SJSA1 (cell line): ENCODE measurements at places on chromosomes 11 and 22. TPM values are rescaled to one million over a fixed set of nuclear protein-coding genes. Genes with fewer than 3 reads are reported as not detected.
A peak's percentile ranks its signal among the peaks of the same experiment; 100 is the strongest.

DNA sequence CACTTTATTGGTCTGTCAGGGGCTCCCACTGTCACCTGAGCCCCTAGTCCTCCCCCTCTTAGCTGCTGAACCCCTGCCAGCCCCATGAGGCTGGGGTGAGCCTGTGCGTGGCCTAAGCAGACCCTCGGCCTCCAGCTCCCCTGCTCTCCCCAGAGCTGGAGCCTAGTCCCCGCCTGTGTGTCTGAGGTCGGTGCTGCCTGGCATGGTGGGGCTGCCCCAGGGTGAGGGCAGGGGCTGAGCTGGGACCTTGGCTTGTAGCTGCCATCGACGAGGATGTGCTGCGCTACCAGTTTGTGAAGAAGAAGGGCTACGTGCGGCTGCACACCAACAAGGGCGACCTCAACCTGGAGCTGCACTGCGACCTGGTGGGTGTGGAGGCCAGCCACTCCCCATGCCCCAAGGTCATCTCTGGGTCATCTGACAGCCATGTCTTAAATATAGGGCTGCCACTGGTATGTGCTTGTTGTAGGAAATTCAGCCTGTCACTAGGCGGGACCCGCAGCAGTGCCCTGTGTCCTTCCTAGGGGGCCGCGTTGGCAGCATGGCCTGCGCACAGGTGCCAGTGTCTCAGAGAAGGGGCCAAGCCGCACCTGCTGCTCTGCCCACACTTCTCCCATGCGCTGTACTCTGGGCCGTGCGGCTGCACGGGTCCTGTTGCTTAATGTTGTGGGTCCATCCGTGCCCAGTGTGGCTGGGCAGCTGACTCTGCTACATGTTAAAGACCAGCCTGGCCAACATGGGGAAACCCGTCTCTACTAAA lies 21.0 kb downstream of the PPIL2 start:
- no peak for DNase-seq
- H3K36me3 ChIP-seq: peaks cover 63% of the 10 kb centered on the region

DNA sequence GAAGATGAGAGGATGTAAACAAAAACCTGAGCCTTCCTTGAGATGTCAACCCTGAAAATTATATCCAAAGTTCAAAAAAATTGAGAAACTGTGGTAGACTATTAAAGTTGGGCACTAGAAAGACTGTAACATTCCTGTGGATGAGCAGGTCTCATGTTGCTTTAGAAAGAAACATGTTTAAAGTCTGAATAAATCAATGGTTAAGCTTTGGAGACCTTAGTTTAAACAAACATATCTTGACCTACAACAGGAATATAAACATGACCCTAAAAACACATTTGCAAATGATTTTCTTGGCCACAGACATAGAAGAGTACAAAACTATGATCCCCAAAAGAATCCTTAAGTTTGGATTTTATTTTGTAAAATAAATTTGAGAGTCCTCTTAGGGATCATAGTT lies 38.1 kb upstream of the PCF11 start:
- no peaks in the 10 kb centered on the region for H3K27me3 ChIP-seq
- H3K27ac ChIP-seq: no peak overlapping the region
- H3K36me3 ChIP-seq: no peaks in the 10 kb centered on the region
- H3K4me1 ChIP-seq: no peaks in the 10 kb centered on the region

- no peak overlapping the region for H3K27ac ChIP-seq
- no peaks in the 10 kb centered on the region for H3K27me3 ChIP-seq
- H3K4me1 ChIP-seq: peaks cover 21% of the 10 kb centered on the region
Measured at GRCh38 chr11:120343429-120343828, 7.2 kb downstream of the ARHGEF12 start.

GRCh38 chr11:94795476-94796189 lies 27.5 kb downstream of the AMOTL1 start:
- no peak for DNase-seq
- no peaks in the 10 kb centered on the region for H3K36me3 ChIP-seq
- H3K27me3 ChIP-seq: no peaks in the 10 kb centered on the region
- peak overlapping the region; percentile 80 for H3K27ac ChIP-seq
- H3K4me1 ChIP-seq: peaks cover 46% of the 10 kb centered on the region

- peaks cover 23% of the 10 kb centered on the region for H3K27me3 ChIP-seq
- H3K4me3 ChIP-seq: peak overlapping the region; percentile 57
- H3K36me3 ChIP-seq: peaks cover 38% of the 10 kb centered on the region
- H3K4me1 ChIP-seq: peaks cover 7% of the 10 kb centered on the region
- peak overlapping the region; percentile 18; the same call in 1 of the 2 replicates for H3K27ac ChIP-seq
Measured at GRCh38 chr22:19143967-19144400, 467 bp downstream of the ESS2 start.

DNA sequence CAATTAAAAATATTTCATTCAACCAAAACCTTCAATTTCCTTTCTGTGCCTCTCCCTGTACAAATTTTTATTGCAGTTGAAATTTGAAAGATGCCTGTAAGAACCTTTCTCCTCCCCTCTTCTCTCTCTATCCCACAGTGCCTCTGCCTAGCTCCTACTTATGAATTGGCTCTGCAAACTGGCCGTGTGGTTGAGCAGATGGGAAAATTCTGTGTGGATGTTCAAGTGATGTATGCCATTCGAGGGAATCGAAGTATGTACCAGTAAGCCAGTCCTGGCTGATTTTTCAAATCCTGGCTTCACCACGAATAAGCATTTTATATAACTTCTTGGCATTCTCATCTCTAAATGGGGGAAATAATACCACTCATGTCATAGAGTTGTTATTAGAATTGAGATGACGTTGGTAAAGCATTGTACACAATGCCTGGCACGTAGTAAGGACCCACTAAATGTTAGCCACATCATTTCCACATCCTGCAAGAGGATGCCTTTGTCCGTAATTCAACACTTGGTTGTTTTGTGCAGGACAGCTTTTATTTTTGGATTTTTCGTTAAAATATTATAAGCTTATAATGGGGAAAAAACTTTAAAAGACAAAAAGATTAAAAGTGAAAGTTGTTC lies 6.0 kb downstream of the DDX25 start:
- no peaks in the 10 kb centered on the region; the same call in 1 of the 2 replicates for H3K27me3 ChIP-seq
- H3K4me3 ChIP-seq: no peak overlapping the region
- H3K4me1 ChIP-seq: no peaks in the 10 kb centered on the region
- H3K27ac ChIP-seq: no peak overlapping the region

DNA sequence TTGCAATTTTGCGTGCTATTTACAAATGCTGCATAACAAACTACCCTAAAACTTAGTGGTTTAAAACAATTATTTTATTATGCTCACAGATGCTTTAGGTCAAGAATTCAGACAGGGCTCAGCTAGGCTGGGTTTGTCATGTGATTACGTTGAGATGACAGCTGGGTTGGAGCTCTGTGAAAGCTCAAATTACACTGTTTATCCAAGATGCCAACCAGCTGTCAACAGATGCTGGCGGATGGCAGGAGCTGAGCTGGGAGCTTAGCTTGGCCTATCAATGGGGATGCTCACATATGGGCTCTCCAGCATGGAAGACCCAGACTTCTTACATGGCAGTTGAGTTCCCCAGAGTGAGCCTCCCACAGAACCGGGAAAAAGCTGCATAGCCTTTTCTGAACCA lies 62.7 kb downstream of the STK33 start:
- DNase-seq: no peak
- no peak overlapping the region for H3K27ac ChIP-seq
- no peaks in the 10 kb centered on the region for H3K4me1 ChIP-seq
- no peaks in the 10 kb centered on the region for H3K27me3 ChIP-seq
- no peaks in the 10 kb centered on the region for H3K36me3 ChIP-seq

DNA sequence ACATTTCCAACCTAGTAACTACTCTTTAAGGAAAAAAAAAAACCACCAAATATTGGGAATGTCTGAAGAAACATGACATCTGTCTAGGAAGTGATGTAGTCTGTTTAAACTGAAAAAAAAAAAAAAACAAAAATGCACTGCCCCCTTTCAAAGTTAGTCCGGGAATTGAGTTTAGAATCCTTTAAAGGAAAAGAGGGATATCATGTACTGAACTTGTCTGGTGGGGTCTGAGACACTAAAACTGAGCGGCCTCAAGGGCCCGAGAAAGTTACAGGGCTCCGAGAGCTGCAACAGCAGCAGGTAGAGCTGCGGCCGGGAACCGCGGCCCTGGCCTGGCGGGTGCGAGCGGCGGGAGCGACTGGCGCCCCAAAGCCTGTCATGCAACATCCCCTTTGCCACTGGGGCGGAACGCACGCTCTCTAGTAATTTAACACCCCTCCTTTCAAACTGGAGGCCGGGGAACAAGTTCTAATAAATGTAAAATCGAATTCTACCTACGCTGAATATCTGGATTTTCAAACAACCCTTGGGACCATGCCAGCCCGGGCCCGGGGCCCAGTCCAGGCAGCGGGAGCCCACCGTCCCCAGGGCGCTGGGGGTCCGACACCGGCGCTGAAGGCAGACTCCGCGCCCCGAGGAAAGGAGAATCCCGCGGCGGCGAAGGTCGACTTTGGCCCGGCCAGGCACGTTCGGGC lies 736 bp downstream of the RDX start:
- H3K36me3 ChIP-seq: peaks cover 8% of the 10 kb centered on the region
- peaks cover 31% of the 10 kb centered on the region for H3K4me1 ChIP-seq
- H3K4me3 ChIP-seq: peak overlapping the region; percentile 99
- H3K27me3 ChIP-seq: no peaks in the 10 kb centered on the region
- peak; percentile 42 for DNase-seq
- H3K27ac ChIP-seq: peak overlapping the region; percentile 99

- DNase-seq: no peak
- H3K27ac ChIP-seq: no peak overlapping the region
- H3K27me3 ChIP-seq: no peaks in the 10 kb centered on the region
- no peaks in the 10 kb centered on the region for H3K36me3 ChIP-seq
- H3K4me1 ChIP-seq: peaks cover 13% of the 10 kb centered on the region
- H3K4me3 ChIP-seq: no peak overlapping the region
Measured at GRCh38 chr11:120304526-120304925, 20.6 kb upstream of the TLCD5 start.

GRCh38 chr11:27720277-27720830 lies 20.1 kb upstream of the BDNF start:
- DNase-seq: peak; percentile 68
- no peak overlapping the region for H3K4me3 ChIP-seq
- H3K36me3 ChIP-seq: no peaks in the 10 kb centered on the region
- no peak overlapping the region for H3K27ac ChIP-seq

DNA sequence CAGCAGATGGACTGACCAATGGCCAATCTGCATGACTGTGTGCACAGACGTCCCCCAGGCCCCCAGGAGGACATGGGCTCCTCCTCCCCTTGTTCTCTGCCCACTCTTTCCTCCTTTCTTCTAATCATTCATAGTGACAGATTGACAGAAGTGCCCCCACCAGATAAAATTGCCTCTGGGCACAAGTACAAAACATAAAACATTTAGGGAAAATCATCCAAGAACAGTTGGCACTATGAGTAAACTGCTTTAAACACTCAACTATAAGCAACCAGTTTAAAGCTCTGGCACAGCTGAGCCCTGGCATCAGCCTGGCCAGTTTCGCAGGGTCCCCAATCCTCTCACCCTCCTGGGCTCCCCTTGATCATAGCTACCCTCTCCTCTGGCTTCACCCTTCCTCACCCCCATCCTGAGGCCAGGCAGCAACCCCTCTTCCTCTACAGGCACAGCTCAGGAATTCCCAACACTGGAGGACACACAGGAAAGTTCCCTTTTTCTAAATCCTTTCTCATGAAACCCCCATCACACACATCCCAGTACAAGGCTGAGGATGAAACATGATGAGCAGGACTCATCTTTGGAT lies 232.9 kb downstream of the BUD13 start:
- no peak overlapping the region for H3K27ac ChIP-seq
- H3K36me3 ChIP-seq: no peaks in the 10 kb centered on the region
- H3K4me1 ChIP-seq: no peaks in the 10 kb centered on the region
- DNase-seq: no peak
- no peak overlapping the region for H3K4me3 ChIP-seq

DNA sequence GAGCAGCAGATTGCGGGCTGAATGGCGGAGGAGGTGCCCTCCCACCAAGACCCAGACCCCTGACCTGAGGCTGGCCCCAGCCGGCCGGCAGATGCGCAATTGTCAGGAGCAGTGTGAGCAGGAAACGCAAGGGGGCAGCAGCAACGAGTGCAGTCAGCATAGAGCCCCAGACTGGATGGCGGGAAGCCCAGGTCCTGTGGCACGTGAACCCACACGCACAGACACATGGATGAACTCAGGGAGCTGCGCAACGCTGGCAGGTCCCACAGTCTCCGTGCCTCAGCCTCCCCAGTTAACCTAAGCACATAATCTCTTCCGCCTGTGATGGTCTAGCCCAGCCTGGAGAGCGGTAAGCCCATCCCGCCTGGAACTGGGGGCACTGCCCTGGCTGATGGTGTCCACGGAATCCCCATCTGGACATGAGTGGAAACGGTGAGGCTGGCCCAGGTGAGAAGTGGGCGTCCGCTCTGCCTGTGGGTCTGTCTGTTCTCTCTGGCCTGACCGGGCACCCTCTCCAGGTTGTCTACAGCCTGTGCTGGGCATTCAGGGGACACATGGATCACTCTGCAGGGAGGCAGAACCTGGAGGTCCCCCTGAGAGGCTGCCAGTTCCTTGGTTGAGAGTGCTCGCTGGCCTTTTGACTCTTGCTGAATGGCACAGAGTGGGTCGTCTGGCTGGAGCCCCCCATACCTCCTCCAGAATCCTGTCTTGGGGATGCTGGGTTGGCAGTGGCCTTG lies 626 bp upstream of the TBX10 start:
- H3K27ac ChIP-seq: no peak overlapping the region
- no peak overlapping the region for H3K4me3 ChIP-seq
- DNase-seq: peak; percentile 82
- H3K36me3 ChIP-seq: no peaks in the 10 kb centered on the region

GRCh38 chr22:31083923-31084810 lies 3.0 kb downstream of the SMTN start:
- peaks cover 34% of the 10 kb centered on the region for H3K4me1 ChIP-seq
- no peak for DNase-seq
- no peaks in the 10 kb centered on the region for H3K27me3 ChIP-seq
- peaks cover 73% of the 10 kb centered on the region for H3K36me3 ChIP-seq
- H3K27ac ChIP-seq: peak overlapping the region; percentile 50

DNA sequence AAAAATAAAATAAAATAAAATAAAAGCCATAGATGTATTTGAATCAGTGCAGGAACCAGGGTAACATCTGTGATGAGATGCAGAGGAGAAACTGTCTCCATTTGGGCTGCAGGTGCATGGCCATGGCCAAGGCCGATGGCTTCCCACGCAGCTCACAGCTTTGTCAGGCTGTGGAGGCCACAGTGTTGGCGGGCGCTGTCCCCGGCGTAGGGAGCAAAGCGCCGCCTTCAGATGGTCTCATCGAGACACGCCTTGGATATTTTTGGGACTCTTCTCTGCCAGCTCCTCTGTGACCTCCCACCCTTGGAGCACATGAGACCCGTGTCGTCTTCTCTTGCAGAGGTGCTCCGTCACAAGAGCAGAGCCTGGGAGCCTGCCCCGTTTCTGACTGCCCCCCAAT lies 38.6 kb downstream of the MUC6 start:
- H3K4me3 ChIP-seq: no peak overlapping the region
- no peaks in the 10 kb centered on the region for H3K27me3 ChIP-seq
- no peak for DNase-seq
- no peak overlapping the region for H3K27ac ChIP-seq

GRCh38 chr22:37187552-37187890 lies 526 bp downstream of the C1QTNF6 start:
- peaks cover 33% of the 10 kb centered on the region for H3K4me1 ChIP-seq
- no peaks in the 10 kb centered on the region for H3K27me3 ChIP-seq
- peak overlapping the region; percentile 34 for H3K4me3 ChIP-seq
- no peaks in the 10 kb centered on the region for H3K36me3 ChIP-seq
- H3K27ac ChIP-seq: peak overlapping the region; percentile 62
- DNase-seq: no peak

- H3K36me3 ChIP-seq: no peaks in the 10 kb centered on the region
Measured at GRCh38 chr11:44857490-44858090, 93.1 kb downstream of the TP53I11 start.

USP28 gene
- 10.7 and 16.9 TPM in 2 replicates for total RNA-seq

SCGB2A2 gene
- total RNA-seq: not detected in 2 replicates

MEI1 gene
- total RNA-seq: 0.08 TPM in 1 of 2 replicates, not detected in the other

UBQLN3 gene
- total RNA-seq: not detected in 2 replicates

ACRV1 gene
- not detected in 2 replicates for total RNA-seq

TRIM51 gene
- total RNA-seq: not detected in 2 replicates

AIFM3 gene
- not detected in 2 replicates for total RNA-seq
